ENCODE measurements at places on chromosomes 11 and 22.

DNA sequence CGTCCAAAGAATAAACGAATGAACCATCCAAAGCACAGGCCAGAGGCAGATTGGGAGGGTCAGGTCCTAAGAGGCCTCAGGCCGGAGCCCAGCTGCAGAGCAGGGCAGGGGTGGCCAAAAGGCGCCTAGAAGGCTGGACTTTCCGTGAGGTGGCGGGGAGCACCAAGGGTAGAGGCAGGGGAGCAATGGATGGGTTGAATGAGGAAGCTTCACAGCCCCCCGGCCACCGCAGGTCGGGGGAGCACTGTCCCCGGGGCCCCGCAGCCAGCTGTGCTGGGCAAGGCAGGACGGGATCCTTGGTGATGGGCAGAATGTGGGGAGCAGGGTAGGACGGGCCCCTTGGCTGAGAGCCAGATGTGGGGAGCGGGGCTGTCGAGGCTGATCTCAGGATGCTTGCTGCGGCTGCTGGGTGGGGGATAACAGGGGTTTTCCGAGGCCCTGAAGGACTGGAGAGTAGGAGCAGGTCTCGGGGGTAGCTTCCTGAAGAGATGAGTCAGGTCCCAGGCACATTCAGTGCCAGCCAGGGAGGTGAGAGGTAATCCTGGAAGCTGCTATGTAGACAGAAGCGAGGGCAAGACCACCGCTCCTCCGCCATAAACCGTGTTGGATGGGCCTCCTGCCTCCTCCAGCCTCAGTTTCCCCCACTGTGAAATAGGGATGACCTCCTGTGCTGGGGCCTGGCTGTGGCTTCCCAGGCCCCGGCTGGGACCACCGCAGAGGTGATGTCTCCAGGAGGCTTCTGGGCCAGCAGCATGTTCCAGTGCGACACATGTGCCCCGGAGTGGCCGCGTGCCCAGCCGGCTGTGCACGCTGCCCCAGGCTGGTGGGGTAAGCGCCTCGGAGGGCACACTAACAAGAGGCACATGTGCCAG lies 34.6 kb upstream of the KCNQ1OT1 start:
- DNase-seq = no peak

- no peak for DNase-seq
These were observed 328.8 kb upstream of the CTSC start for GRCh38 chr11:88666364-88666763.

DNA sequence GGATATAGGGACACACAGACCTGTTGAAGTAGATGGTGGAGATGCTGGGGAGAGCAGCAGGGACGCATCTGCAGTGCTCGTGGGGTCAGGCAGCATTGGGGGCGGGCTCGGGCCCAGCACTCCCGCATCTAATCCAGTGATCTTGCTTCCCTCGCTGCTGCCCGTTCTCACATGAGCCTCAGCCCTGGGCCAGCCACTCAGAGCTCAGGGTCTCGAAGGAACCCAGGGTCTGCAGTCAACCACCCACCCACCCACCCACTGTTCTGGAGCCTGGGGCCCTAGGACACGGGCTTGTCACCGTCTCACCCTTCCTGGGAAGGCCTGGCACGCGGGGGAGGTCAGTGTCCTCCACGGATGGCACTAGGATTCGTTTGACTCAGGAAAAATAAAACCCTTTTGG lies 406.0 kb downstream of the TBC1D22A start:
- no peak for DNase-seq

DNA sequence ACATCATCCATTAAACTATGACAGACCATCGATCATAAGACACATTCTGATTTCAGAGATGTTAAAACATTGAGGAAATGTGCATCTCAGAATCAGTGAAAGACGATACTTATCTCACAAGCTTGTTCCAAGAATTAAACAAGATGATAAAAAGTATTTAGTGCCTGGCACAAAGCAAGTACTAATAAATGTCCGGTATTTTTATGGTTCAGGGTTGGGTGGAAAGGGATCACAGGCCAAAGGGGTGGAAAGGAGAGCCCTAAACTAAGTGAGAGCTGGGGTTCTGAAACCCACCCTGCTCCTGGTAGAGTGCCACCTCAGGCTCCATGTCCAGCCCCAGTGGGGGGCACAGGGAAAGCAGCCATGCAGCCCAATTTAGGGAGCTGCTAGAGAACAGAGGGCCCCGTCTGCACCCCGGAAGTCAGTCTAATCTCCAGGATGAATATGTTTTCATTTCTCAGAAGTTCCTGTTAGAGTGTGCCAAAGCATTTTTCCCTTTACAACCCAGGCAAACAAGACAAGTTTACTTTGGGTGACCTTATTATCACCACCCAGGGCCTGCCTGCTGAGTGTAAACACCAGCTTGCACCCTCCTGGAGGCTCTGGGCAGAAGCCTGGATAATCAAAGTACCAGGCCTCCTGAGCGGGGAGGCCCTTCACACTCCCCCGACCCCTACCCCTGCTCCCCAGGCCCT lies 3.8 kb upstream of the CREB3L1 start:
- no peak for DNase-seq

DNA sequence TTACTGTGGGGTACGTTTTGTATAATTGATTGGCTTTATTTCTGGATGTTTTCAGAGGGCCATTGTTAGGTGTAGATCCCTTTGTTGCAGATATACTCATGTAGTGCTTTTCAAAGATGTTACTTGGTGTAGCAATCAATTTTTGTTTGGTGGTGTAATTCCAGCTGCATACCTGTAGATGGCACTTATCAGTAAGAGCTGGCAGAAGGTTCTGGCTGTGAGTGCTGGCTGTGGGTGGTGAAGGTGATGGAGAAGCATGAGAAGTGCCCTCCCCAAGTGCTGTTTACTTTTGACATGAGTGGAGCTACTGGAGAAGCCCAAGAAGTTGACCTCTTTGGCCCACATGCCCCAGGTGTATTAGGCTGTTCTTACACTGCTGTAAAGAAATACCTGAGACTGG lies 1074.9 kb downstream of the FAM181B start:
- peak; percentile 48 for DNase-seq

DNA sequence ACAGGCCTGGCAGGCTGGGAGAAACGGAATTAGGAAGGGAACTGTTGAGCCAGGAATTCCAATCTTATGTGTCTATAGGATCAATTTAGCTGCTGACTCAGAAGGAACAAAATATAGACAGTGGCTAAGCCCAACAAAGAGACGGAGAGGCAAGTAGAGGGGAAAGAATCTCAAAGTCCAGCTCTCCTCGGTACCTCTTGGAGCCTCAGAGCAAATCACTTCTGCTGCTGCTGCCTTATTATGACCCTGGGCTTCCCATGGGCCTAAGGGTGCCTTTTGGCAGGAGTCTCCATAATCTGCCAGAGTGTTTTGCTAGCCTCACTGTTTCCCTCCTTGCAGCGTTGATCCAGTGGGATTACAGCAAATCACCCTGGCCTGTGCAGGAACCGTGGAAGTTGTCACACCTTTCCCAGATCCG lies 31.7 kb downstream of the PAX6 start:
- peak; percentile 22 for DNase-seq
